Left cardiac atrium (tissue), 4 donors: ENCODE measurements at places on chromosomes 16 and 17.

GRCh38 chr16:85999778-86000177 is 100.8 kb downstream of the IRF8 start:
- DNase-seq, result no peak

DNA sequence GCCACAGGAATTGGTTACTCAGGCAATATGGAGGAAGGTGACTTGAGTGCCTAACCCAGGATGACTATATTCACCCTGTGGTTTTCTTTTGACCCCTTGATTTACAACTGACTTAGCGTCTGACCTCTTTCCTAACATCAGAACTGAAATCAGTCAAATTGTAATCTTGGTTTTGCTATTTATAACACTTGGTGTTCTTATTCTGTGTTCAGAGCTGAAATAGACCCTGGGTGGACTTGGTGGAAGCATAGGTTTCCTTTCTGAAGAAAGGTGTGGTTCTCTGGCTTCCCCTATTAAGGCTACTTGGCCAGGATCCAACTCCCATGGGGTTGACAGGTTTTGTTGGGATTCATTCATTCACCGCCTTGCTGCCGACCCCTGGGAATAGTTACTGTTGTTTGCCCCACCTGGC is 80.8 kb downstream of the CLEC16A start:
- DNase-seq, result no peak

- DNase-seq, result no peak
These were observed 32.7 kb downstream of the LITAF start for GRCh38 chr16:11554053-11554452.

GRCh38 chr16:72098936-72099335 is 5.3 kb downstream of the DHX38 start:
- DNase-seq, result no peak

- DNase-seq, result no peak
These were observed 146.3 kb downstream of the CMIP start for GRCh38 chr16:81590714-81591544.

GRCh38 chr16:19707569-19708295 is 10.3 kb downstream of the KNOP1 start:
- DNase-seq, result no peak

DNA sequence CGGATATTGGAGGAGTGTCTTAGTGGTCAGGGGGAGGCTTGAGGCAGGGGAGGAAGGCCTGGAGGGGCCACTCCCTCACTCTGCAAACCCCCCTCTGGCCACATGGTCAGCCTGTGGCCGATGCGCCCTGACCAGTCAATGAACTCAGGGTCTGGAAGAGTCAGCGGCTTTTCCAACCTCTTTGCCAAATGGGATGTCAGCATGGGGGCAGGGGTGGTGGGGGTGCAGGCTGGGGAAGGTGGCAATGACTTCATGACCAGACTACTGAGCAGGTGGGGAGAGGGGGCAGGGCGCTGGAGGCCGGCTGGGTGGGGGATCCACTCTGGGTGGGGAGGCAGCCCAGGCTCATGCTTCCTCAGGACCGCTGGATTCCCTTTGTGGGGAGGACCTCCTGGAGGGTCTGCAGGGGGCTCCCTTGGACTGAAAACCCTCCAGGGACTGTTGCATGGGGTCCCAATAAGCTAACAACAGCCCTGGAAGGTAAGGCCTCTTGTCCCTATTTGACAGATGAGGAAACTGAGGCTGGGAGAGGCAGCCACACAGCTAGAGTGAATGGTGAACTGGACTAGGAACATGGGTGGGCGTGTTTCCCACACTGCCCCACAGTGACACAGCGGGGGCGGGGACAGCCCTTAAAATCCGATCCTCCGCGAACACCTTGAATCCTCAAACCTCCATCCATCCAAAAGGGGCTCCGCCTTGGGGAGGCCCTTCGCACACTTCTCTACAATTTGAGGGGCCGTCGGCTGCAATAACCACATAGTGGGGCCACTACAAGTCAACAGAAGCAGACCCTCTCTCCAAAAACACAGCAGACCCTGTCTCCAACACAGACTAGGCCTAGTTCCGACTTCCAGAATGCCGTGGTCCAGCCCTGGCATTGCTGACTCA is 81.0 kb upstream of the TOB1 start:
- no peak for DNase-seq

DNA sequence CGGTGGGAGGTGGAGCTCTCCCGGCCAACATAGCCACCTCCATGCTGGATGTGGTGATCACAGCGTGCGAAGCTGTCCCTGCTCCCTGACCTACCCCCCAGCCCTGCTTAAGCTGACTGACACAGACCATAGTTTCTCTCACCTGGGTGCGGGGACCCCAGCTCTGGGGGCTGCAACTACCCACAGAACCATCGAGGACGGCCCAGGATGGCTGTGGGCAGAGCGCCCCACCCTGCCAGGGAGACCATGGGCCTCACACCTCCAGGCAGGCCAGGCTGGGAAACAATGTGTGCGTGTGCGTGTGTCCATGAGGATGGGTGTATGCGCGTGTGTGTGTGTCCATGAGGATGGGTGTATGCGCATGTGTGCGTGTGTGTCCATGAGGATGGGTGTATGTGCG is 20.4 kb downstream of the BAHCC1 start:
- no peak for DNase-seq

GRCh38 chr16:53726625-53727024 is 22.7 kb downstream of the FTO start:
- DNase-seq, result no peak

DNA sequence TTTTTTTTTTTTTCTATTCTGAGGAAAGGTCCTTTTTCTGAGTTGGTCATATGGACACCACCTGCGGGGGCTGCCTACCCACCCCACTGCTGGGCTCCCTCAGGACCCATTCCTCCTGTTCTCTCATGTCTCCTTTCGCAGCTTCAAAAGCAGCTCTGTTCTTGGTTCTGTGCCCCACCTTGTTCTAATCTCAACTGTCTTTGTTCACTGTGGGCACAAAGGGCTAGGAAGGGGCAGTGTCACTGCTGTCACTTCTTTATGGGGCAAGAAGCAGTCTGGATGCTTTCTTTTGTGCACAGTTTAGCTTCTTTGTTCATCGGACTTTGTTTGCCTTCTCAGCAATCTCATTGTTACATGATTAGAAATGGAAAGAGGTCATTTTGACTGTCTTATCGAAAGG is 7.1 kb downstream of the GOSR2 start:
- no peak for DNase-seq

DNA sequence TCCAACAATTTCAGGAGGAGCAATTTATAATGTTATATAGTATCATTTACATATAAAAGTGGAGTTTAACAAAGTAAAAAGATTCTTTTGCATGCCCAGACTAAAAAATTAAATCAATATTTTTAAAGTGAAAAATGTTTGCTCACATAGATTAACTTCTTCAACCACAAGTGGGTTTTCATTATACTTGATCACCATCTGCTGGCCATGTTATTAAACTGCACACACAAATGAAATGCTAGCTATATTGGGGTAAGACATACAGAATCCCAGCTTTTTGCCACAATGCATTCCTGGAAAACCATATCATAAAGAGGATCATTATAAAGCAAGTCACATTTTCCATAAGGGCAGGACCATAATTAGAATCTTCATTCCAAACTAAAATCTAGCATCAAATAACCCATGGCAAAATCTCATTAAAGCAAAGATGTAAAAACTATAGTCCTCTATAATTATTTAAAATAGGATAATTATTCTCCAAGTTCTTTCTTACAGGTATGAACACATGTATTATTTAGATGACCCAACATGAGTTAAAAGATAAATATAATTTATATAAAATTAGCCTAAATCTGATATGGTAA is 26.3 kb downstream of the CEP112 start:
- DNase-seq, result no peak

DNA sequence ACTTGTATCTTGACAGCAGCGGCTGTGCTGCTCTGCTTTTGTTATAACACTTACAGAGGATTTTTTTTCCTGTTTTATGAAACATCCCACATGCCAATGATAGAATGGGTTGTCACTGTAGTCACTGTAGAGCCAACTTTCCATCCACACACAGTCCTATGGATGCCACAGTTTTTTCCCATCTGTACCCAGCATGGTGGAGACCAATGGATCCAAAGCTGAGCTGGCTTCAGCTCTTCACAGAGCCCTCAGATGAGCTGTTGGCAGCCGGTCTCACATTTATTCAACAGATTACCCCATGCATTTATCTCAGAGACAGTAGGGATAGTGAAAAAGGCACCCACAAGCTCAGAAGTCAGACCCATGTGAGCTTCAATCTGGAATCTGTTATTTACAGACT is 91.4 kb upstream of the CACNG5 start:
- DNase-seq, result no peak

- no peak for DNase-seq
These were observed 2284.7 kb downstream of the TP53TG3F start for GRCh38 chr16:35744084-35744483.

DNA sequence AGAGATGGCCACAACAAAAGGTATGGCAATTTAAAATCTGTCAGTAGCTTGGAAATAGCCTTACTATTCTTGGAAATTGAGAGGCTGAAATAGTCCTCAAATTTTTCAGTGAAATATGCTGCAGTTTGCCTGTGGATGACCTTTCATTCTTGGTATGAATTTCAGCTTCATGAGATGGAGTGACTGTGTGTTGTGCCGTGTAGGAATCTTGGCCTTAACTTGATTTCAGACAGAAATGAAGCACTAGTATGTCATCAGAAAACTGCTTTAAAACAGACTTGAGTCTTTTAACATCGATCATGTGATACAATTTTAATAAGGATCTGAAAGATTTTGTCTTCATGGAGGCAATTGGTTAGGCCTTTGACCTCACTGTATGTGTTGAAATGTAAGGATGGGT is 247.2 kb downstream of the CNTNAP4 start:
- DNase-seq, result no peak

GRCh38 chr17:37693328-37693727 is 50.1 kb upstream of the DDX52 start:
- no peak for DNase-seq

GRCh38 chr16:9033125-9033830 is 58.2 kb upstream of the HAPSTR1 start:
- DNase-seq, result peak; percentile 29

GRCh38 chr16:2769100-2769529 is 8.0 kb downstream of the ELOB start:
- DNase-seq, result peak; percentile 20

DNA sequence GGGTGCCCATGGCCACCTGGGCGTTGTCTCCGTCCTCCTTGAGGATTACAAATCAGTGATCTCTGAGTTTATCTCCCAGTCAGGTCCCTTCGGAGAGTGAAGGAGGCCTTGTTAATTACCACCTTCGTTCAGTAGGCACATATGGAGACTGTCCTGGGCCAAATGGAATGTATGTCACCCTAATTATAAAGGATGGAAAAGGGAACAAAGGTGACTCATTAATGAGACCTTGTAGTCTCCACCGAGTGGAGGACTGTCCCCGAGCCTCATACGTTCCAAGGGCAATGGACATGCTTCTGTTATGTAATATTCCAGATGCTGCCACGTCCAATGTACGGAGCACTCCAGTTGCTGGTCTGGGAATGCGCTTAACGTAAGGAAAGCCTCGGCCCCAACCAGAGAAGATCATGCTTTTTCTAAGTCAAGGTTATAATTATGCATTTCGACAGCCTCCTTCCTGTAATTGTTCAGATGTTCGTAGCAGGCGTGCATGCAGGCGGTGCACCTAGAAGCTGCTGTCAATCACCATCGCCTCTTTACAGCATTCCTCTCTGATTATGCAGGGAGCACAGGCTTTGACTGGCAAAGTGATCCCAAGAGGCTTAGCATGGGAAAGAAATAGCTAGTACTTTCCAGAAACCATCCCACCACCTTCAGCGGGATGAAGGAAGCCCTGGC is 22.4 kb upstream of the SEC14L1 start:
- no peak for DNase-seq

DNA sequence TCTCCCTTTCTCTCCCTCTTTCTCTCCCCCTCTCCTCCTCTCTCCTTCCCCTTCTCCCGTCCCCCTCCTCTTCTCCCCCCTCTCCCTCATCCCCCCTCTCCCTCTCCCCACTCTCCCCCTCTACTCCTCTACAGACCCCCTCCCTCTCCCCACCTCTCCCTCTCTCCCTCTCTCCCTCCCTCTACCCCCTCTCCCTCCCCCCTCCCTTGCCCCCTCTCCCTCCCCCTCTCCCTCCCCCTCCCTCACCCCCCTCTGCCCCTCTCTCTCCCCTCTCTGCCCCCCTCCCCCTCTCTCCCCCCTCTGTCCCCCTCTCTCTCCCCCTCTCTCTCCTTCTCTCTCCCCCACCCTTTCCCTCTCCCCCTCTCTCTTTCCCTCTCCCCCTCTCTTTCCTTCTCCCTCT is 352.9 kb downstream of the UTP18 start:
- DNase-seq, result no peak
